H1 (cell line): ENCODE measurements at places on chromosomes 2 and 18. TPM values are rescaled to one million over a fixed set of nuclear protein-coding genes. Genes with fewer than 3 reads are reported as not detected.

DNA sequence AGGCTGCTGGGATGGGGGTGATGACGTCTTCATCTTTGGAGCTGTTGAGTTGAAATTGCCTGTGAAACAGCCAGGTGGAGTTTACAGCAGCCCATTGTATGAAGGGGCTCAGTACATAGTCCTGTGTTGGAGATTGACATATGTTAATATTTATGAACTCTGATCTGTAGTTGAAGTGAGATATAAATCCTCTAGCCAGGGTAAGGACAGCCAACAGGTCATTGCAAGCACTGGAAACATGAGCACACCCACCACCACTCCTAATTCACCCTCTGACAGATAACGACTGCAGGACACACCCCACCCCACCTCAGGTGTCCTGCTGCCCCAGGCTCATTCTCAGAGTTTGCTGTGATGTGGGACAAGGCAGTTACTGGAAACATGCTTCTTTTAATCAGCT, 112.4 kb upstream of the TRIB2 start:
- no peak for DNase-seq
- no peaks in the 10 kb centered on the region for H3K36me3 ChIP-seq
- H3K4me1 ChIP-seq: no peaks in the 10 kb centered on the region

Gene RAMP1
- 3.9 and 4.3 TPM in 2 replicates for polyA plus RNA-seq

- H3K4me1 ChIP-seq: no peaks in the 10 kb centered on the region
- no peak overlapping the region for H3K27ac ChIP-seq
- no peak overlapping the region for H3K4me3 ChIP-seq
- DNase-seq: no peak
- H3K36me3 ChIP-seq: no peaks in the 10 kb centered on the region
These were observed 24.0 kb downstream of the ZNF385B start for GRCh38 chr2:179837408-179837807.

GRCh38 chr18:12048827-12049175, 44.8 kb upstream of the ANKRD62 start:
- H3K27ac ChIP-seq: no peak overlapping the region
- no peaks in the 10 kb centered on the region for H3K4me1 ChIP-seq
- no peaks in the 10 kb centered on the region; the same call in 1 of the 2 replicates for H3K27me3 ChIP-seq
- DNase-seq: no peak
- no peak overlapping the region for H3K4me3 ChIP-seq
- no peaks in the 10 kb centered on the region for H3K36me3 ChIP-seq

Gene TMEM37
- 16.2 and 20.4 TPM in 2 replicates for polyA plus RNA-seq

GRCh38 chr18:57026316-57026715, 120.6 kb upstream of the BOD1L2 start:
- no peak overlapping the region for H3K27ac ChIP-seq
- no peak for DNase-seq
- no peaks in the 10 kb centered on the region for H3K36me3 ChIP-seq

- H3K27ac ChIP-seq: no peak overlapping the region
- H3K4me3 ChIP-seq: no peak overlapping the region
- H3K27me3 ChIP-seq: no peaks in the 10 kb centered on the region
These were observed 54.3 kb downstream of the PLCL1 start for GRCh38 chr2:197858607-197859140.

GRCh38 chr2:191659198-191659597, 18.7 kb upstream of the NABP1 start:
- H3K27me3 ChIP-seq: no peaks in the 10 kb centered on the region
- H3K4me3 ChIP-seq: no peak overlapping the region
- no peaks in the 10 kb centered on the region for H3K36me3 ChIP-seq
- no peak for DNase-seq

Gene TNFRSF11A
- polyA plus RNA-seq: 8.1 and 8.7 TPM in 2 replicates

- H3K4me3 ChIP-seq: no peak overlapping the region
- DNase-seq: no peak
- H3K27me3 ChIP-seq: no peaks in the 10 kb centered on the region
- no peak overlapping the region for H3K27ac ChIP-seq
- H3K36me3 ChIP-seq: no peaks in the 10 kb centered on the region
These were observed 450.6 kb upstream of the ST6GAL2 start for GRCh38 chr2:107336526-107336925.

DNA sequence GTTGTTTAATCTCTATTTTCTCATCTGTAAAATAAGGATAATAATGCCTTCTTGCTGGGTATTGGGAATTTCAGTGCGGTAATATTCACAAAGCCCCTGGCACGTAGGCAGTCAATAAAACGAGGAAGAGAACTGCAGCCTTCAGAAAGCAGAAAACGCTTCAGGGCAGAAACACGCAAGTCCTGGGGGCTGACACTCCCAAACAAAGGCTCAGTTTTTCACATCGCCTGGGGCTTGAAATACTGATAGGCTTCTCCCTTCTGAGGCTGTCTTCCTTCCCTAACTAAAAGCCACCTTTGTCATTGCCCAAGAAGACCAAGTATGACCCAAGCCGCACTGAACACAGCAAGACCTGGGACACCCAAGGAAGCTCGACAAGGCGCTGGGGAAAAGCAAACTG, 32.4 kb downstream of the TMEM177 start:
- no peak for DNase-seq
- no peaks in the 10 kb centered on the region for H3K4me1 ChIP-seq
- no peaks in the 10 kb centered on the region for H3K36me3 ChIP-seq
- H3K4me3 ChIP-seq: no peak overlapping the region
- no peak overlapping the region for H3K27ac ChIP-seq
- H3K27me3 ChIP-seq: no peaks in the 10 kb centered on the region

DNA sequence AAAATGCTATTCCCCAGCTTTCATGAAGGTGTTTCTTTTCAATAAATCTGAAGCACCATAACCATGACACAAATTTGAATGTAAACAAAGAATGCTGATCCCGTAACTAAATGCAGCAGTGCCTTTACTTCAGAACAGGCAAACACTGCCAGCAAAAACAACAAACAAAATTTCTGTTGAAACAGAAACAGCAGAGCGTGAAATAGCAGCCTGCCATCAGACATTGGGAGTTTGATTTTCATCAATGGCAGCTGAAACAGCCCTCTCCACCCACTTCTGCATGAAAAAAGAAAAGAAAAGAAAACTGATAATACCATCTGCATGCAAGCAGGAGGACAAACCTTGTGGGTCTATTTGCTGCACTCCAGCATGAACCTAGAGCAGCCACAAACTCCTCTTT, 128.3 kb downstream of the CDH2 start:
- no peak overlapping the region for H3K27ac ChIP-seq
- no peak overlapping the region for H3K4me3 ChIP-seq
- H3K36me3 ChIP-seq: no peaks in the 10 kb centered on the region
- peaks cover 20% of the 10 kb centered on the region for H3K4me1 ChIP-seq
- no peak for DNase-seq

DNA sequence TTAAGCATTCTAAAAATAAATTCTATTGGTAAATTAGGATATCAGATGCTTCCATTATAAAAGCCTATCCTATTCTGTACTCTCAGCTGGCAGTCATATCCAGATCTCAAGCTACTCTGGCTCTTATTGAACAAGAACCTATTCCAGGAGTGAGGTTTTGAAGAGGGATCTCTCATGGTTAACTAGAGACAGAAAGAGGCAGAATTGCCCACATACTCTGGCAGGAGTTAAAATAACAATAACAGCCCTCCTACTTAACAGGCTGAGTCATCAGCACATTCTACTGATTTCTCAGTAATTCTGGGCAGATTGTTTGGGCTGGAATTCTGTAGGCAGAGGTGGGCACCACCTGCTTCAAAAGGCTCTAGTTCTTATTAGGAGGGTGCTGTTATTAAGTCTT, 142.0 kb upstream of the UNC80 start:
- 0 out of 2 replicates have a peak, but pooled peaks cover 6% of the 10 kb centered on the region for H3K4me1 ChIP-seq
- DNase-seq: no peak
- H3K4me3 ChIP-seq: no peak overlapping the region
- H3K36me3 ChIP-seq: no peaks in the 10 kb centered on the region
- no peaks in the 10 kb centered on the region for H3K27me3 ChIP-seq

DNA sequence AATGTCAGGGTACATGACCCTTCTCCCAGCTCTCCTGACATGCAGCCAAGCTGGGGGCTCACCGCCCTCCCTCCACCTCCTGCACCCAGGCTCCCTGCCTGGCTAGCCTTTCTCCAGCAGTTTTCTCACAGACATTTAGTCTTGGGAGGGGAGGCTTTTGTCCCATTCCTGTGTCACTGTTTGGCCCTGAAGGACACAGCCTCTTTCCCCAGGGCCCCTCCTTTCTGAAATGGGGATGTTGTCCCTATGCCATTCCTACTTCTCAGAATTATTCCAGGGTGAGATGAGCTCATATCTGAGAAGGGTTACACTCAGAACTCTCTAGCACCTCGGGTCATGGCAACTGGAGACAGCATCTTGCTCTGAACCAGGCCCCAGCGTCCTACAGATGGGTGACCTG, 47.3 kb upstream of the MRPL33 start:
- no peak for DNase-seq
- no peaks in the 10 kb centered on the region for H3K36me3 ChIP-seq
- no peaks in the 10 kb centered on the region for H3K27me3 ChIP-seq
- H3K4me3 ChIP-seq: no peak overlapping the region
- H3K27ac ChIP-seq: no peak overlapping the region

DNA sequence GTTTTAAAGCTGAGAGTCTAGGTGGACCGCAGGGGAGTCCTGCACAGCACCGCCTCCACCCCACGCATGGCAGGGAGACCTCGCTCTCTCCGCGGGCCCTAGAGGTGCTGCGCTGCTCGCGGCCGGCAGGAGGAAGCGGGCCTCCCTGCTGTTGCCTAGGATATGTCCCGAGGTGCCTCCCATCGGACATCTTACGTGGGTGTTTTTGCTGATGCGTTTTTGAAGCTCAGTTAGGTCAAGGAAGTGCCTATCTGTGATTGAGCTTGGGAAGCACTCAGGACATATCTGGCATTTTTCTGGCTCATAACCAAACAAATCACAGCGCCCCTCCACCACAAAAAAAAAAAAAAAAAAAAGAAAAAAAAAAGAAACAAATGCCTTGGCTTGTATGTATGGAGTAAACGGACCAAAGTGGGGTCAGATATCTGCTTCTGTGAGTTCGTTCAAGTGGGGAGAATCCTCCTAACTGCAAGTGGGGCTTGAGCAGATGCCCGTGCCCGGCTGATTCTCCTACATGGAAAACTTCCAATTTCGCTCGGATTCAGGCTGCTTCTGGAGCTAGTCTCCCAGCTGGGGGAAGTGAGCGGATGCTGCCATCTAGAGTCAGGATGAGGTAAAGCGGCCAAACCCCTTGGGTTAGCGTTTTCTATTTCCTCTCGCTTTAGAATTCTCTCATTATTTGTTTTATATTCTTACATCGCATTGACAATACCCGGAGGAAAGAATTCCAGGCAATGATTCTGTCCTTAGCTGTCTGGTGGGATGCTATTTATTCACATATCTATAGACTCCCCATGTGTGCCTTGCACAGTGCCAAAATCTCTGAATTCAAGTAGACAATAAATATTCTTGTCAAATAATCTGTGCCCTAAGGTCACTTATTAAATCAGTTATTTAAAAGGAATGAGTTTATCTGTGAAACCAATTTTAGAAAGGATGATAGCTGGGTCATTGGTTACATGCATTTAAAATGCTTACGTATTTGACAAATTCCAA, 95.3 kb downstream of the CD8B2 start:
- peaks cover 12% of the 10 kb centered on the region for H3K27me3 ChIP-seq
- peak overlapping the region; percentile 42 for H3K4me3 ChIP-seq
- no peaks in the 10 kb centered on the region for H3K36me3 ChIP-seq
- no peaks in the 10 kb centered on the region for H3K4me1 ChIP-seq

Gene FEV
- polyA plus RNA-seq: not detected in 2 replicates

Gene ZBTB7C
- 0.15 and 0.17 TPM in 2 replicates for polyA plus RNA-seq

GRCh38 chr2:43764086-43764705, 9.6 kb upstream of the DYNC2LI1 start:
- no peaks in the 10 kb centered on the region for H3K4me1 ChIP-seq
- no peak overlapping the region for H3K27ac ChIP-seq
- no peak for DNase-seq
- H3K4me3 ChIP-seq: no peak overlapping the region

GRCh38 chr2:170806548-170806947, 10.1 kb upstream of the GAD1 start:
- H3K4me3 ChIP-seq: no peak overlapping the region
- no peaks in the 10 kb centered on the region for H3K27me3 ChIP-seq
- H3K27ac ChIP-seq: no peak overlapping the region
- H3K4me1 ChIP-seq: no peaks in the 10 kb centered on the region

- H3K27ac ChIP-seq: no peak overlapping the region
- H3K36me3 ChIP-seq: no peaks in the 10 kb centered on the region
- no peak overlapping the region for H3K4me3 ChIP-seq
- H3K27me3 ChIP-seq: no peaks in the 10 kb centered on the region
- no peaks in the 10 kb centered on the region for H3K4me1 ChIP-seq
These were observed 31.5 kb downstream of the ACSL3 start for GRCh38 chr2:222892321-222892720.

Gene LRATD1
- 1.2 and 1.5 TPM in 2 replicates for polyA plus RNA-seq

DNA sequence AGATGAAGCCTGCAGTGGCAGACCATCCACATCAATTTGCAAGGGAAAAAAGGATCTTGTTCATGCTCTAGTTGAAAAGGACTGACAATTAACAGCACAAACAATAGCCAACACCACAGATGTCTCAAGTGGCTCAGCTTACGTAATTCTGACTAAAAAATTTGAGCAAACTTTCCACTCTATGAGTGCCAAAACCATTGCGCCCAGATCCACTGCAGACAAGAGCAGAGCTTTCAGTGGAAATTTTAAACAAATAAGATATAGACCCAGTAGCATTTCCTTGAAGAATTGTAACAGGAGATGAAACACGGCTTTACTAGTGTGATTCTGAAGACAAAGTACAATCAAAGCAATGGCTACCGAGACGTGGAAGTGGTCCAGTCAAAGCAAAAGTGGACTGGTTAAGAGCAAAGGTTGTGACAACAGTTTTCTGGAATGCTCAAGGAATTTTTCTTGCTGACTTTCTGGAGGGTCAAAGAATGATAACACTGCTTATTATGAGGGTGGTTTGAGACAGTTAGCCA, 12.0 kb upstream of the ZNF396 start:
- H3K27me3 ChIP-seq: peaks cover 1% of the 10 kb centered on the region
- no peak for DNase-seq
- H3K36me3 ChIP-seq: no peaks in the 10 kb centered on the region
- no peak overlapping the region for H3K4me3 ChIP-seq
- no peaks in the 10 kb centered on the region for H3K4me1 ChIP-seq

Gene VAMP8
- 55.2 and 69.7 TPM in 2 replicates for polyA plus RNA-seq

DNA sequence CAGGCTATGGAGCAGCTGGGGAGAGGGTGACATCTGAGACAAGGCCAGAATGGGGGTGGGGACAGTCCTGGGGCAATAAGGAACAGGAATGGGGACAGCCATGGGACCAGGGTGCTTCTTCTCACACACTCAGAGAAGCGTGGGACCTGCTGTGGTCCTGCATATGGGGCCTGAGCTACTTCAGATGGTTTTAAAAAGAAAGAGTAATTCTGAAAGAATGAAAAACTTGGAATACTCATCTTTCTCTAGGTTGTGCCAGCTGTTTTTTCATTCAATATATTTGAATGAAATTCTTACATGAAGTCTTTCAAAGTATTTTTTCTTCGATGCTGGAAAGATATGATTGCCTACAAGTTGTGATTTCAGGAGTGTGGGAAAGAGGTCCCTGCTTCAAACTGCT, 227.5 kb upstream of the APCDD1 start:
- no peak overlapping the region for H3K4me3 ChIP-seq
- no peak overlapping the region for H3K27ac ChIP-seq
- H3K4me1 ChIP-seq: no peaks in the 10 kb centered on the region
- no peaks in the 10 kb centered on the region for H3K36me3 ChIP-seq
- H3K27me3 ChIP-seq: no peaks in the 10 kb centered on the region
- no peak for DNase-seq
